ENCODE measurements at places on chromosomes 11 and 22.
A peak's percentile ranks its signal among the peaks of the same experiment; 100 is the strongest.

- DNase-seq: no peak
Measured at GRCh38 chr11:120332822-120333716, 3.1 kb upstream of the ARHGEF12 start.

- peak; percentile 21 for DNase-seq
Measured at GRCh38 chr11:110251836-110252235, 44.6 kb downstream of the RDX start.

- DNase-seq: no peak
Measured at GRCh38 chr11:35253237-35253636, 114.3 kb downstream of the CD44 start.

DNA sequence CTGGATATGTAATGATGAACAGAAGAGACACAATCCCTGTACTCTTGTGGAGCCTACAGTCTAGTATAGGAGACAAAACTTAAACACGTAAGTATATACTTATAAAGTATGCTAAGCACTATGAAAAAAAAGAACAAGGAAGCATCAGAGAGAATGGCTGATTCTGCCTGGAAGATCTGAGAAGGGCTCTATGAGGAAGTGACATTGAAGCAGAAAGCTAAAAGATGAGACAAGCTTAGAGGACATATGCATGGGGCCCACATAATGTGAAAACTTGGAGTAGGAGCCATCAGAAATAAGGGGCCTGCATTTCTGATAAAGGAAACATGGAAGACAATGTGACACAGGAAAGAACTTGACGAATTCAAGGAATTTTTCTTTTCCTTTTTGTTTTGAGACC is 16.6 kb downstream of the SAA1 start:
- DNase-seq: no peak

- peak; percentile 93 for DNase-seq
Measured at GRCh38 chr22:28426346-28427132, 253.1 kb downstream of the TTC28 start.

DNA sequence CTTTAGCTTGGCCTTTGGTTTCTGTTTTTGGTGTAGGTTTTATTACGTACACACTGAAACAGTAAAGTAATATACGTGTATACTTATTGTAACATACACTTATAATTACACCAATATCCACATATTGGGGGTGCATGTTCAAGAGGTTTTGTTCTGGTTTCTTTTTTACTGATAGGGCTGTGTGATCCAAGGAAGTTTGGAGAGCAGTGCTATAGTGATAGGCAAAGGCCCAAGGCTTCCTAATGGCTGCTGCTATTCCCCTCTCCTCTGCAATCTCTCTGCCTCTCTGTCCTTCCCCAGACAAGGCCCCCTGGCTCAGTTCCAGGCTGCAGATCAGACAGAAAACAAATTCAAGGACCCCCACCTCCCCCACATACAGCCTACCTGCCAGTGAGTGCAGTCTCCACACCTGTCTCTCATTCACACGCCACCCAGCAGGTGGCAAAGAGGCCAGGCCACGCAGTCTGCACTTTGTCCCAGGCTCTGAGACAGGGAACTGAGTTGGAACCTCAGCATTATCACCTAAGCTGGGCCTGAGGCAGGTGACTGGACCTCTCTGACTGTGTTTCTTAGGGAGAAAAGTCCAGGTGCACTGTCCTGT is 15.1 kb downstream of the TMEM184B start:
- DNase-seq: no peak

- DNase-seq: peak; percentile 27
Measured at GRCh38 chr11:9017773-9018172, 14.0 kb upstream of the NRIP3 start.

- no peak for DNase-seq
Measured at GRCh38 chr22:36065462-36065774, 36.8 kb upstream of the RBFOX2 start.

GRCh38 chr11:113896156-113896879 is 8.3 kb upstream of the HTR3B start:
- DNase-seq: no peak

DNA sequence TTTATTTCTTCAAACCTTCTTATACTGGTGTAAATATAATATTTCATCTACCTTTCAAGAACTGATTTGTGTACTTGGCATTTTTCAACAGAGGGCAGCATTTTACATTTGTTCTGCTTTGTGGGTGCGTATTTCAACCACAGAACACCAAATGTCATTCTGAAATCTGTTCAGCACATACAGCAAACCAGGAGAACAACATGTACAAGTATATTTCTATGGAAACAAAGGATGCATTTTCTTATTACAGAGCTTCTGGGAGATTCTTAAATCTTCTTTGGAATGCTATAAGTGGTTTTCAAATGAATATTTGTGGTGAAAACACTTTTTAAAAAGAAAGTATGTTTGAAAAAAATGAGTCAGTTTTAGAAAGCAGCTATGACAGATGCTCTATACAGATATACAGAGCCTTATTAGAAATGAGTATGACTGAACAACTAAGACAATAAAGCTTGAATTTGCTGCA is 946.0 kb downstream of the FAM181B start:
- DNase-seq: no peak

GRCh38 chr11:128894286-128894681 is 3.1 kb downstream of the KCNJ5 start:
- DNase-seq: peak; percentile 79

GRCh38 chr22:49678137-49678841 is 149.4 kb downstream of the BRD1 start:
- DNase-seq: no peak

DNA sequence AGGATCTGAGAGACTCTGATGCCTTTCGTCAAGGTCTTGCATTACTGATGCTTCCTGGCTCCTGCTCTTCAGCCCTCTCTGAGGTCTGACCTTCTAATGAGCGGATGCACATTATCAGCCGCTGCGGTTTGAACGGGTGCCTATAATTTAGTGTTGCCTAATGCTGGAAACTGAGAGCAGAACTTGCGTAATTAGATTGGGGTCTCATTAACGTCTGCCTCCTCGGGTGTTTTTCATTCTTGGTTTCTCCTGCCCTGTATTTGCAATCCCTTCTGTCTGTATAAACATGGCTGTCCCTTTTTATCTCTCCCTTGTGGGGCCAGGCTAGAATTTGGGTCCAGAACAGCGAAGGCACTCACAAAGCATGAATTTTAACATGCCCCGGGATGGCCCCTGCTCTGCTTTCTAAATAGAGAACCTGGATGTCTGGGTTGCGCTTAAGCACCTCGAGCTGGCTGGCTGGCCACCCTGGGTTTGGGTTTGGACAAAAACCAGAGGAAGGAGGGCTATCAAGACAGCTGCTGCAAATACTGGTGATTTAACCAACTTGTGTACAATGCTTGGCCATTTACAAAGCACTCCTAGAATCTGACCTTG is 118.6 kb downstream of the TIMP3 start:
- DNase-seq: no peak

DNA sequence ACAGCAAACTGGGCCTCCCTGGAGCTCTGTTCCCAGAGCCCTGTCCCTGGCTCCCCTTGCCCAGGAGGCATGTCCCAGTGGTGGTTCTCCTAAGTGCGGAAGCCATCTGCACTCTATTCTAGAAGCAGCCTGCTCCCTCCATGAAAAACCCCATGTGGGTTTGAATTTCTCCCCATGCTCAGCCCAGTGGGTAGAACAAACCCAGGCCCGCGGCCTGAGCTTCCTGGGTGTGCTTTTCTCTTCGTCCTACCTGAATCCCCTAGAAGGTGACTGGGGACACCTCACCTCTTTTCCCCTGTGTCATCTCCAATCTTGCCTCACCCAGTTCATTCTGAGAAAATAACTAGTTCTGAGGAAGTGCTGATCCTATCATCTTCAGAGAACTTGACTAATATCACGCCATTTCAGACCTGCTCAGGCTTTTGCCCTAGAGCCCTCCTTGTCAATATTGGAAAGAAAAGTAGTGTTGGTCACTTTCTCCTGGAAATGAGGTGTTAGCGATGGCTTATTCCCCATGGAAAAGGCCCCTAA is 15.9 kb downstream of the IL10RA start:
- DNase-seq: no peak

DNA sequence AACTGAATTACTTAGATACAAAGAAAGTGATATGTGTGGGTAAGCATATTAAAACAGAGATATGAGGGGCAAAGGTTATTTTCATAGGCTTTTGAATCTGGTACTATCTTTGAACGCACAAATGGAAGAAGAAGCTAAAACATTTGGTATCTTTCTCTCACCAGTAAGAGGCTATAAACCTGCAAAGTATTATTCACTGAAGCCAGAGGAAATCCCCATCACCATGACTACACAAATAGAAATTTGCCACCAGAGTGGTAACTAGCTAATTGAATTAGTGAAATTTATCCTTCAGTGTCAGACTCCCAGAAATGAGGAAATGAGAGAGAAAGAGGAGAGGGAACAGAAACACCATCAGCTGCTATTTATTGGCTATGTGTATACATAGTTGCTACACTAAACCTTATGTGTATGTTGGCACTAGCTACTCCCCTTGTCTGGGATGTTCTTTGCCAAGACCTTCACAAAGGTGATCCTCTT is 503.4 kb downstream of the DLG2 start:
- DNase-seq: no peak

DNA sequence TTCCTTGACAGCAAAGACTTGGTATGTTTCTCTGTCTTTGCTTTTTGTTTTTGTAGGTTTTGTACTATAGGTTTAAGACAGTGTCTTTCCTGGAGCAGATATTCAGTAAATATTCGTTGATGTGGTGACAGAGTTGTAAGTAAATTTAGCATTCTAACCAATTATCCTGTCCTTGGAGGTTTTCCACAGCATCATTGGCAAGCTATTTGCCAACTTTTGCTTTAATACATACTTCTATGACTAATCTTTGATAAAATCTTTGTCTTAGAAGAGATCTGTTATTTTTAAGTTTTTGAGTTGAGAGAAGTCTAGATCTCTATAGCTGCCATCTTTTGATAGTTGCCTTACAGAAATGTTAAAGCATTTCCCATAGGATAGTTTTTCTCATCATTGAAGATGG is 3.8 kb downstream of the USP47 start:
- DNase-seq: no peak

GRCh38 chr11:34863048-34863447 is 53.1 kb downstream of the APIP start:
- no peak for DNase-seq

DNA sequence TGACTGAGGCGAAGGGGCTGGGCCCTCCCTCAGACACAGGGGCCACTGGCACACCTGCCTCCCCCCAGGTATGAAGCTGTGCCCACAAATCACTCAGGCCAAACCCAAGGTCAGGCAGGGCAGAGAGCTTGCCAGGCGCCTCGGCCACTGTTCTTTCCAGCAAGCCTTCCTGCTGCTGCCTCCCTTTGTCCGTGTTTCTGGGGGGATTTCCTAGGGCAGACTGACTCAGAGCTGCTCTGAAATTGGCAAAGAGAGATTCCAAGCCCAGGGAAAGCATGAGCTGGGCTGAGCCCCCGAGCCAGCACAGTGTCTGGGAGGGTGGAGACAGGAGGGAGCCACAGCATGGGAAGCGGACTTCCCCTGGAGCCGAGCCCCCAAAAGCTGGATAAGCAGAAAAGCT is 33.2 kb downstream of the PPP2R1B start:
- no peak for DNase-seq

GRCh38 chr11:15636521-15637089 is 521.9 kb downstream of the INSC start:
- no peak for DNase-seq

- DNase-seq: no peak
Measured at GRCh38 chr11:46270684-46271083, 6.8 kb upstream of the CREB3L1 start.

GRCh38 chr11:105732611-105733010 is 122.7 kb downstream of the GRIA4 start:
- no peak for DNase-seq

- no peak for DNase-seq
Measured at GRCh38 chr11:75199412-75199955, 41.1 kb upstream of the TPBGL start.

DNA sequence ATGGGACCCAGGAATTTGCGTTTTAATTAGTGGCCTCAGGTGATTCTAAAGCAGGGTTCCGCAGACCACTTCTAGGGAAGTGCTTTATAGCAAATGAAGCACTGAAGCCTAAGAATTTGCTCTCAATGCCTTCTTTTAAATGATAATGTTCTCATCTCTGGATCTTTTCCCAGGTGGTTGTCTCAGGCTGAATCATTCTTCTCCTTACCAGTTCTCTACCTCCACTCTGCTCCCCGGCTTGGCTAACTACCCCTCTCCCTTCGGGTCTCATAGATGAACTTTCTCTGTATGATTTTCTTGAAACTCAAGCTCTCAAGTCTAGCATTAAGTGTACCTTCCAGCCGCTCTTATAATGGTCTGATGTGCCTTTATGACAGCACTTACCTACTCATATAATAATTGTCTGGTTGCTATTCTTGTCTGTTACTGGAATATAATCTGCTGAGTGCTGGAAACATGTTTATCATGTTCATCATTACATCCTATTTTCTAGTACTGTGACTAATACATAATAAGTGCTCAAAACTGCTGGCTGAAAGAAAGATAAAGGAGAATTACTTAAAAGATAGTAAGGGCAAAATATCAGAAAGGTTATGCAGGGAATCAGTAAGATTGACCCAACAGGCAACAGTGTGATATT is 195.9 kb upstream of the SESN3 start:
- no peak for DNase-seq

Measured in trophoblast cell (in vitro differentiated cells and primary cell).